ENCODE measurements at places on chromosomes 1 and 21.

GRCh38 chr1:218350801-218351266, 5.7 kb downstream of the TGFB2 start:
- peaks cover 31% of the 10 kb centered on the region for H3K4me1 ChIP-seq
- peak overlapping the region; percentile 29 for H3K4me3 ChIP-seq
- DNase-seq, result no peak
- H3K27me3 ChIP-seq, result no peaks in the 10 kb centered on the region
- peak overlapping the region; percentile 89 for H3K27ac ChIP-seq

DNA sequence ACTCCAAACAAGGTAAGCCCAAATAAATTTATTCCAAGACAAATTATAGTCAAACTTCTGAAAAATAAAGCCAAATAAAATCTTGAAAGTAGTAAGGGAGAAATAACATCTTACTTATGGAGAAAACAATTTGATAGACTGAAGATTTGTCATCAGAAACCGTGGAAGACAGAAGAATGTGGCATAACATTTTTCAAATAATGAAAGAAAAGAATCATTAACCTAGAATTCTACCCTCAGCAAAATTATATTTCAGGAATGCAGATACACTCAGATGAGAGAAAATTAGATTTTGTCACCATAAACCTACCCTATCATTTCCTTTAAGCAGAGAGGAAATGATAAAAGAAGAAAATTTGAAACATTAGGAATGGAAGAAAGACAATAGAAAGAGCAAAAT, 27.3 kb upstream of the PADI1 start:
- DNase-seq, result no peak
- no peaks in the 10 kb centered on the region for H3K27me3 ChIP-seq
- H3K4me3 ChIP-seq, result no peak overlapping the region
- no peak overlapping the region for H3K27ac ChIP-seq
- no peaks in the 10 kb centered on the region for H3K36me3 ChIP-seq

DNA sequence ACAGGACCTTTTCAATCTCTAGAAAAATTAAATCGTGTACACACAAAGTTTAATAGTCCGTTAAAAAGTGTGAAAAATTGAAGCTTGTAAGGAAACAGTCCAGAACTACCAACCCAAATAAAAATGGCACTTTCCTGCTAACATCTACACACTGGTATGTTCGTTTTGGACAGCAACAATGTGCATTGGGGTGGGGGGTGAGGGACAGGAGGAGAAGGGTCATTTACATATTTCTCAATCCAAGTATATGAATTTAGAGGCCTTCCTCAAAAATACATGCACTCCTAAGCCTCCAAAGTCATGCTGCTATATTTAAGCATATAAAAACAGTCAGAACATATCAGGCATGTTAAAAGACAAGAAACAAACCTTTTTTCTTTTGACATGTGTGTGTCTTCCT, 2.5 kb downstream of the PPP1R15B start:
- peaks cover 2% of the 10 kb centered on the region for H3K36me3 ChIP-seq
- peak overlapping the region; percentile 90 for H3K4me3 ChIP-seq
- H3K27me3 ChIP-seq, result no peaks in the 10 kb centered on the region
- no peaks in the 10 kb centered on the region for H3K4me1 ChIP-seq
- no peak for DNase-seq

- H3K27ac ChIP-seq, result no peak overlapping the region
- H3K4me3 ChIP-seq, result no peak overlapping the region
- H3K4me1 ChIP-seq, result peaks cover 7% of the 10 kb centered on the region
- peaks cover 5% of the 10 kb centered on the region for H3K36me3 ChIP-seq
- no peak for DNase-seq
These were observed 170.1 kb downstream of the SIPA1L2 start for GRCh38 chr1:232459826-232460225.

DNA sequence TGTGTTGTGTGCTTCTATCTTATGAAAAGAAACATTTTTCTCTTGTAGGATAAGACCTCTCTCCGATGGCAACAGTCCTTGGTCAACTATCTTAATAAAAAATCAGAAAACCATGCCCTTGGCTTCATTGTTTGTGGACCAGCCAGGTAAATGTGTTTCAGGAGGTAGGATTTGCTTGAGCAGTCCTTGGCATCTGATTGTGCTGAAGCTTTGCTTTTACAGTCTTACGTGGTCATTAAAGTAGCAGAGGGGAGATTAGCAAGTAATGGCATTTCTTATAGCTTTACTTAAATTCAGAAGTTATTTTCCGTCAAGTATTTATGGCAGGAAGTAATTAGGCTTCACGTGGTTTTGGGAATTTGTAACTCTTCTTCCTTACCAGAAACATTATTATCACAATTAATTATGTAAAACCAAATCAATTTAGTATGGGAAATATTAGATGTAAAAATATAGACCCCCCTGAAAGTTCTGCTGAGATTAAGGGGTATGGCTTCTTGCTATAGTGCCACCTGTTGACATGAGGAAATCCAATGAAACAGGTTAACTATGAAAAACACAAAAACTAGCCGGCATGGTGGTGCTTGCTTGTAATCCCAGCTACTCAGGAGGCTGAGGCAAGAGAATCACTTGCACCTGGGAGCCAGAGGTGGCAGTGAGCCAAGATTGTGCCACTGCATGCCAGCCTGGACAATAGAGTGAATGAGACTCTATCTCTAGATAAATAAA, 49.0 kb downstream of the MAP3K21 start:
- H3K27ac ChIP-seq, result no peak overlapping the region
- DNase-seq, result no peak
- no peaks in the 10 kb centered on the region for H3K27me3 ChIP-seq
- no peaks in the 10 kb centered on the region for H3K4me1 ChIP-seq

DNA sequence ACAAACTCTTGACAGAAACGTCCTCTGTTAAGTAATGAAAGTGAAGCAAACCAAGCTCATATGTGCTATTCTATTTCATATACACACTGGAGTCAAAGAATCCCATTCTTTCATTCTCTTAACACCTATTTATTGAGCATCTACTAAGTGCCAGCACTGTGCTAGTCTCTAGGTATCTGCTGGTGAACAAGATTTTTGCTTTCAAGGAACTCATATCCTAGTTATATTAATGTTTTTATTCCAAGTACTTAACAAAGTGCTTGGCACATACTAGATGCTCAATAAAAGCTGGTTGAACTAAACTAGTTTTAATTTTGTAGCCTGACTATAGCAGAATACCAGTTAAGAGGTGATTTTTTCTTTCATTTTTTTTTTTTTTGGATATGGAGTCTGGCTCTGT, 3.6 kb upstream of the RNF2 start:
- no peak overlapping the region for H3K4me3 ChIP-seq
- H3K27me3 ChIP-seq, result no peaks in the 10 kb centered on the region
- no peak overlapping the region for H3K27ac ChIP-seq
- H3K4me1 ChIP-seq, result no peaks in the 10 kb centered on the region
- no peak for DNase-seq

- H3K4me3 ChIP-seq, result no peak overlapping the region
- H3K36me3 ChIP-seq, result peaks cover 20% of the 10 kb centered on the region
- no peaks in the 10 kb centered on the region for H3K27me3 ChIP-seq
These were observed 61.4 kb downstream of the OLFML2B start for GRCh38 chr1:161962091-161962887.

GRCh38 chr1:234987415-234988154, 141.1 kb downstream of the TOMM20 start:
- peak; percentile 95 for DNase-seq
- H3K4me1 ChIP-seq, result peaks cover 51% of the 10 kb centered on the region
- H3K4me3 ChIP-seq, result no peak overlapping the region

- H3K4me1 ChIP-seq, result no peaks in the 10 kb centered on the region
- no peaks in the 10 kb centered on the region for H3K36me3 ChIP-seq
- no peaks in the 10 kb centered on the region for H3K27me3 ChIP-seq
- H3K4me3 ChIP-seq, result no peak overlapping the region
- H3K27ac ChIP-seq, result no peak overlapping the region
These were observed 156.6 kb downstream of the AK5 start for GRCh38 chr1:77438236-77438913.

GRCh38 chr1:45414746-45415145, 74.5 kb upstream of the MUTYH start:
- no peaks in the 10 kb centered on the region for H3K27me3 ChIP-seq
- no peaks in the 10 kb centered on the region for H3K4me1 ChIP-seq
- no peak overlapping the region for H3K27ac ChIP-seq
- no peak for DNase-seq

DNA sequence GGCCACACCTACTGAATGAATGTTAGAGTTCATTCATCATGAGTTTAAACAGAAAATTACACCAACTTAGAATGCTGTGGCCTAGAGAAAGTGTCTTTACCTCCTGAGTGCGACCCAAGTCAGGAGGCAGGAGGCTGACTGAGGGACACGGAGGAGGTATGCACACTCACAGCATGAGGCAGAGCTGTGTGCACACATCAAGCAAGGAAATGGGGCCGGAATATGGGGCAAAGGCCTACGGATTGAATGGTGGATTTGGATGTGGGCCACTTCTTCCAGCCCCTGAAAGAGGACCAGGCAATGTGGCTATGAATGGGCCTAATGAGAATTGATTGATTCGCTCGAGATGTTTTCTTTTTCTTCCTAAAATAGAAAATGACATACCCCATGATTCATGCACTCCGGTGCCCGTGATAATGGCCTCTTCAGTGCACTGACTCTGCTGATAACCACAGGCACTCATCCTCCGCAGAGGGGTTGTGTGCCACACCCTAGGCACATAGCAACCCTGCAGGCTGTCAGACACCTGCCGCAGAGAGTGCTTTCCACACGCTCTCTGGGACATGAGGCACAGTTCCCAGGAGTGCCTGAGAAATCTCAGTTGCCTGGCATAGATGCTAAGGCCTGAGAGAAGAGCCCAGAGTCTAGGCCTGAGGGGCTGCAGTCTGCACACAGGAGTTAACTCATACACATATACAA, 155.5 kb downstream of the GLUL start:
- no peak for DNase-seq
- H3K4me1 ChIP-seq, result no peaks in the 10 kb centered on the region
- no peak overlapping the region for H3K4me3 ChIP-seq
- no peaks in the 10 kb centered on the region for H3K27me3 ChIP-seq
- no peaks in the 10 kb centered on the region for H3K36me3 ChIP-seq

- H3K4me1 ChIP-seq, result peaks cover 6% of the 10 kb centered on the region
- no peaks in the 10 kb centered on the region for H3K36me3 ChIP-seq
- no peak for DNase-seq
- H3K4me3 ChIP-seq, result no peak overlapping the region
- H3K27me3 ChIP-seq, result no peaks in the 10 kb centered on the region
- no peak overlapping the region for H3K27ac ChIP-seq
These were observed 20.6 kb upstream of the VTCN1 start for GRCh38 chr1:117231312-117231711.

- no peak overlapping the region for H3K4me3 ChIP-seq
- DNase-seq, result peak; percentile 40
- H3K36me3 ChIP-seq, result no peaks in the 10 kb centered on the region
- no peaks in the 10 kb centered on the region for H3K27me3 ChIP-seq
These were observed 13.7 kb upstream of the LBR start for GRCh38 chr1:225441314-225442122.

DNA sequence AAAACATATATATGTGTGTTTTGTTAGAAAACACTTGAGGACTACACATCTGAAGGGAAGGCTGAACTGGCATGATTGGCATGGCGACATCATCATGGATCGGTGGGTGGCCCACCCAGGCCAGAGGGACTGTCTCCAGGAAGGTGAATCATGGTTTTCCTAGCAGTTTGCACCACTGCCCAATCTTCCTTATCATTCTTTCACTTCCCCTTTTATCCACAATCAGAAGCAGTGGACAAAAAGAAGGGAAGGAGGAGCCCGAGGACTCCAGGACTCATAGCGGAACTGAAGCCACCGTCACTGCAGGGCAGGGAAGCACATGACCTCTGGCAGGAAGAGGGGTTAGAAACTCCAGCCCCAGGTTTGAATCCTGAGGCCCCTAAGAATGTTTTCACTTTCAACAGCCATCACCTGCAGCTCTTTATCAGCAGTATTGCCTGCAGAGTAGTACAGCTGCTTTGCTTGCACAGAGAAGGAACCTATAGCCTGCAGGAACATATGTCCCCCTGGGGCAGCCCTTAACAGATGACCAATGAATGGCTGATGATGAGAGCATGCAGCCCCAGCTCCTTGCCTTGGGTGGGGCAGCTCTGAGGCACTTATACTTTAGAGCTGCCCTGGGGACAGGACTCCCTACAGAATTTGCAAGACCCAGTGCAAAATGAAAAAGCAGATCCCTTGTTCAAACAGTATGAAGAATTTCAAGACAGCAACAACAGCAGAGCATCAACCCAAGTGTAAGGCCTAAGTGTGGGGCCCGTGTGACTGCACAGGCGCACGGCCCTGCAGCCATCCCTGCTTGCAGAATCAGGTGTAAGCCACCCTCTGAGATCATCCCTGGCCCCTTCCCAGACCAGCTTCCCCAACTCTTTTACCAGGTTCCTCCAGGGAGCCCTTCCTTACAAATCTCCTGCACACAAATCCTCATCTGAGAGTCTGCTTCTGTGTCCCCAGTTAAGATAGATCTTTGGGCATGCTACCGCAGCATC, 241.8 kb upstream of the IRF2BP2 start:
- H3K4me1 ChIP-seq, result peaks cover 8% of the 10 kb centered on the region
- no peaks in the 10 kb centered on the region for H3K36me3 ChIP-seq
- no peak for DNase-seq
- H3K27ac ChIP-seq, result no peak overlapping the region
- no peak overlapping the region for H3K4me3 ChIP-seq
- H3K27me3 ChIP-seq, result no peaks in the 10 kb centered on the region

GRCh38 chr1:168195199-168196135, 16.7 kb downstream of the TIPRL start:
- no peaks in the 10 kb centered on the region for H3K4me1 ChIP-seq
- H3K27me3 ChIP-seq, result no peaks in the 10 kb centered on the region
- peaks cover 13% of the 10 kb centered on the region for H3K36me3 ChIP-seq

- H3K27me3 ChIP-seq, result peaks cover 35% of the 10 kb centered on the region
- DNase-seq, result no peak
- H3K27ac ChIP-seq, result no peak overlapping the region
- H3K36me3 ChIP-seq, result peaks cover 16% of the 10 kb centered on the region
These were observed 2.2 kb downstream of the PAQR6 start for GRCh38 chr1:156245451-156246232.

DNA sequence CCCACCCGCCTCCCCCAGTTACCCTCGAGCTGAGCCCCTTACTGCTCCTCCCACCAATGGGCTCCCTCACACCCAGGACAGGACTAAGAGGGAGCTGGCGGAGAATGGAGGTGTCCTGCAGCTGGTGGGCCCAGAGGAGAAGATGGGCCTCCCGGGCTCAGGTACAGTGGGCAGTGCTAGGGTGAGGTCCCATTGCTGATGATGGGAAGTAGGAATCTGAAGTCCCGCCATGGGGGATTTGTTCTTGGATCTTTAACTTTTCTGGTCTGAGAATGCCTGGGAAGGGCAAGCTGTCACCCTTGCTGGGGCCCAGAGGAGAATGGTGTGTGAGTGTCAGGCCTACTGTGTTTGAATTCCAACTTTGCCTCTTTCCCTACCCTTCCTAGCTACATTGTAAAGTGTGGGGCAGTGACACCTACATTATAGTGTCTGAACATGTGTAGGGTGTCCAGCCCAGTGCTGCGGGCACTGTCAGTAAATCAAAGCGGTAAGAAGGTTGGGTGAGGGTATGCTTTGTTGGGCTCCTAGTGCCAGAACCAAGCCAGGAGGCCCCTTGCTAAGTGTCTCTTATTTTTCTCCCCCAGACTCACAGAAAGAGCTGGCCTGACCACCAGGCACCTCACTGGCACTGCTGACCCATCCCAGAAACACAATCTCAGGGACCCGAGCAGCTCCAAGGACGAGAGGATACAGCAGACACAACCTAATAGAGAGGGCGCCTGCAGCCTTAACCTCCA, 44.7 kb downstream of the YARS1 start:
- H3K4me1 ChIP-seq, result no peaks in the 10 kb centered on the region
- no peak overlapping the region for H3K4me3 ChIP-seq
- H3K27me3 ChIP-seq, result no peaks in the 10 kb centered on the region
- H3K36me3 ChIP-seq, result peaks cover 14% of the 10 kb centered on the region
- H3K27ac ChIP-seq, result no peak overlapping the region

- no peaks in the 10 kb centered on the region for H3K4me1 ChIP-seq
- H3K4me3 ChIP-seq, result no peak overlapping the region
- H3K36me3 ChIP-seq, result no peaks in the 10 kb centered on the region
- DNase-seq, result peak; percentile 77
- no peaks in the 10 kb centered on the region for H3K27me3 ChIP-seq
- H3K27ac ChIP-seq, result no peak overlapping the region
These were observed 58.4 kb upstream of the CACNA1E start for GRCh38 chr1:181424786-181425403.

All from sigmoid colon (tissue), 7 donors.